ENCODE measurements at places on chromosomes 1 and 21.

GRCh38 chr1:183891158-183891856 lies 86.4 kb downstream of the RGL1 start:
- DNase-seq = no peak

DNA sequence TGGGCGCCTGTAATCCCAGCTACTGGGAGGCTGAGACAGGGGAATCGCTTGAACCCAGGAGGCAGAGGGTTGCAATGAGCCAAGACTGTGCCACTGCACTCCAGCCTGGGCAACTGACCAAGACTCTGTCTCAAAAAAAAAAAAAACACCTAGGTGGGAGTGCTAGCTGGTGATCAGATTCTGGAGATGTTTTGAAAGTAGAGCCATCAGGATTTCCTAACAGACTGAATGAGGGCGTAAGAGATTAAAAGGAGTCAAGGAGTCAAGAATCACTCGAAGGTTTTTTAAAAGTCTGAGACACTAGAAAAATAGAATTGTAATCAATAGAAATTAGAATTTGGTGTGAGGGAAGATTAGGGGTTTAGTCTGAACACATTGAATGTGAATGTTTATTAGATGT lies 73.8 kb downstream of the HSF2BP start:
- no peak for DNase-seq

DNA sequence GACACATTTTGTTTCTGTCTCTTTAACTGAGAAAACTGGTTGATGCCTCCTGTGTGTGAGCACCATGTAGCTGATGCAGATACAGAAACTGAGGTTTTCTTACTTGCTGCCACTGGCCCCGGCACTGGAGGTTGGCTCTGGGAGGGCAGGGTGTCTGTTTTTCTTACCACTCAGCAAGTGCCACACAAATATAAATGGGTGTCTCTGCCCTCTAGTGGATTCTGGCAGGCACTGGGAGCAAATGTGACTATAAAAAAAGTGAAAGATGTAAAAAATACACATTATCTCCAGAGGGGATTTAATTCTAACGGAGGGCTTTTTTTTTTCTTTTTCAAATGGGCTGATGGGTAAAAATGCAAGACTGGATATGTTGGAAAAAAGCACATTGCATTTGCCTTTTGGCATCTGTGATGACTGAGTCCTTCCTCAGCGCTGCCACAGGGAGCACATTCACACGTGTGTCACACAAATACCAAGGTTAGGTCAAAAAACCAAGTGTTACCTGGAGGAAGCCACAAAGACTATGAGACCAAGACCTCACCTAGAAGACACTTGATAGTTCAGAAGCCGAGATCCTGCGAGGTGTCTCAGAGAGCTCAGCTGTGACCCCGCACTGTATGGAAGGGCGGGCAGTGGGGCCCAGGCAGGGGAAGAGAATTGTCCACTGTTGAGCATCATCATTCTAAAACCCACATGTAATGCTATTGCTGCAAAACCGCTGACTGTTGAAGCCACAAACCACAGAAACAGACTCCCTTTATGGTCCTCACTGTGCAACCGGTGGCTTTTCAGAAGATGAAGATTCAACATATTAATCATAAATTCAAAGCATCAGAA lies 18.9 kb downstream of the PGBD2 start:
- DNase-seq = peak; percentile 53

- no peak for DNase-seq
Measured at GRCh38 chr1:119108988-119109387, 31.5 kb downstream of the WARS2 start.

GRCh38 chr1:61743716-61744580 lies 1.7 kb downstream of the PATJ start:
- DNase-seq = no peak

DNA sequence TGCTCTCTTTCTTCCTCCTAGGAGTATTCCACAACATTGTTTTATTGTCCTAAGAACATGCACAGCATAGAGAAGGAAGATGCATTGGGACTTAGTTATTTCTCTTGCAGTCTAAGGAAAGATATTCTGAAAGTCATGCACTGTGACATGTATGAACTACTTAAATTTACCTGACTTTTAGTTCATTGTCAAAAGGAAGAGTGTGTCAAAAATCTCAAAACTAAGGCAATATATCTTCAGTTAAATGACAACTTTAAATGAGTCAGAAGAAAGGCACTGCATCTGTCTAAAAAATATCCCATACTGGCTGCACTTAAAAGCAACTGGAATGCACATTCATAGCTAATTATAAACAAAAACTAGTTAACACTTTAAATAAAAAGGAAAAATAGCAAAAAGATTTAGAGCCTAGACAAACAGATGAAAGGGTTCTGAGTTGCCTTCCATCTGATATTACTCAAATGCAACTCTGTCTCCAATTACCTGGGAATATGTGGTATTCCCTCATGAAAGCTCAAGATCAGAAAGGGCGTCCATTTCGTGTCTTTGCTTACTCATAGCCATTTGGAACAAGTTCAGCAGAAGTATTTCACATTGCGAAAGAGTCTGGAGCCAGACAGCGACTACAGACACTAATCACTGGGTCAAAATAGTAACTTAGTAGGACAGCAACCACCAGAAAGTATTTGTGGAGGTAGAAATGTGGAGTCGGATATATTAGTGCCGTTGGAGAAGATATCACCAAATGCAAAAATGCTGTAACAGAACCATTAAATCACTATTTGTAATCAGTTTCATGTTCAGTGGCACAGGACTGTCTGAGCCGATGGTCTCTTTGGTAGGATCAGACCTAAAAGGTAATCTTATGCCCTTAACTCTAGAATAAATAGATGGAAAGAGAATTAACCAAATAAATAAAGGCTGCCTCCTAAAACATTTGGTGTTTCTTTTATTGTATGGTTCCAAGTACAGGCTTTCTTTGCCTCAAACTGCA lies 225.7 kb downstream of the GREM2 start:
- no peak for DNase-seq

GRCh38 chr21:30990514-30991262 lies 47.6 kb downstream of the KRTAP19-8 start:
- no peak for DNase-seq

DNA sequence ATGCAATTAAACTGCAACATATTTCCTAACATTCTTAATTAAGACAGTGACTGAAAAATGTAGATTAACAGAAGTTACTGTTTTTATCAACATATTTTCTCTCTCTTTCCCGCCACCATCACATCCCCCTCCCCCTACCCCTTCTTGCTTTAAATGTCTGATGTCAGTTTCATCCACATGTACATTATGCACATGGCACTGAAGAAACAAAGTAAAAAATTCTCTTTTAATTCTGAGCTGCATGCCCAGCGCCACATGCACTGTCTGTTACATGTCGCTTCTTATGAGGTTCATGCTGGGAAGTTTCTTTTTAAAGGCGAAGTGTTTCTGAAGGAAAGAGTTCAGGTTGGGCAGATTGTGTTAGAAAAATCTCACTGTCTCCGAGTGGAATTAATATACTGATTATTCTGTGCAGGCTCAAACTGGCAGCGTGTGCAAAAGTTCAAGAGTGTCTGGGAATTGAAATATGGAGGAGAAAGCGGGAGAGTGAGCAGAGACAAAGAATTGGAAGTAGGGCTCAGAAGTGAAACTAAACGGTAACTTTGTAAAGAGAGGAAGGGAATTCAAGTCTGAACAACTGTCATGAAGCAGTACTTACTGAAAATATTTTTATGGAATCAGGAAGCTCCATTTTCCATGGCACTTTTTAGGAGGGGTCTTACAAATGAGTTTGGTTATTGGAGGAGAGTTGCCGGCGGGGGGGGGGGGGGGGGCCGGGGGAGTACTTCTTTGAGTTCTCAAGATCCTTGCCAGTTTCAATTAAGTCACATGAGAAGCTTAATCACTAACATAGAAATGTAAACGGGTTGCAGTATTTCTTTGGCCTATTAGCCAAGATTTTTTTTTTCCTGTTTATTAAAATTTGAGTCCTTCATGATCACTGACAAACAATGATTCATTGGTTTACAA lies 217.6 kb downstream of the SDCCAG8 start:
- no peak for DNase-seq

DNA sequence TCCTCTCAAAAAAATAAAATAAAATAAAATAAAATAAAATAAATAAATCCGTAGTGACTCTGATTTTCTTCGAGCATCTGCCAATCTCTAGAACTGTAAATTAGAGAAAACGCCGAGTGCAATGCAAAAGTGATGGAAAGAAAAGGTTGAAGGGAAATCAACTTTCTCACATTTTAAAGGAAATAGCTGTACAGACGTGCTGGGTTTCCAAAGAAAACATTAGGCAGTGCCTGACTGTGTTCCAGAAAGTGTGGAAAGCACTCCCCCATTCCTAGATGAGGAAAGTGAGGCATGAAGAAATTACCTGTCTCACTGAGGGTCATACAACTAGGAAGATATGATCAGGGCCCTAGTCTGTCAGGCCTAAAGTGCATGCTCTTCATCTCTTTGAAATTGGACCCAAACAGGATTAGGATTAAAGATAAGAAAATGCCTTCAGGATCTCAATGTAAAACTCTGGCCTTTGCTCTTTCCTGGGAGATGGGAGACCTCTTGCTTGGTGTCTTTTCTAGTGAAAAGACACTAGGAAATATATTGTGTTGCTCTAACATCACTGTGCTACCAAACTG lies 1.8 kb upstream of the PTPN14 start:
- no peak for DNase-seq

- no peak for DNase-seq
Measured at GRCh38 chr1:190579552-190580193, 102.0 kb upstream of the BRINP3 start.

- no peak for DNase-seq
Measured at GRCh38 chr21:33046455-33046854, 20.7 kb downstream of the OLIG2 start.

DNA sequence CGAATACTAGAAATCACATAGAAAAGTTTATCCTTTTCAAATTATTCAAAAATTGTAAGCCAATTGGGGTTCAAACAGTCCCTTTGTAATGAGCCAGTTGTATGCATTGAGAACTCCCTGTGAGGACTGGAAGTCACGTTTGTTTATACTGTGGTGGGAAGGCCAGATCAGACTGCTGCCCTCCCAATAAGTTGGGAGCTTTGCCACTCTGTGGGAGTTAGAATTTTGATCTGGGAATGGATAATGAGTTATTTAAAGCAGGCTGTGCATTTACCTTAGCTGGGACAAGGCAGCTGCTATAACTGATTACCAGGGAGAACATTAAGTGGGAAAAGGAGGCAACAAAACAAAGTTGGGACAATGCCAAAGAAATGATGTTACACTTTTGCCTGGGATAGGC lies 178.8 kb downstream of the SDCCAG8 start:
- no peak for DNase-seq

- DNase-seq = no peak
Measured at GRCh38 chr1:83011265-83011664, 987.7 kb downstream of the TTLL7 start.

- DNase-seq = no peak
Measured at GRCh38 chr1:65247419-65248359, 61.7 kb upstream of the DNAJC6 start.

DNA sequence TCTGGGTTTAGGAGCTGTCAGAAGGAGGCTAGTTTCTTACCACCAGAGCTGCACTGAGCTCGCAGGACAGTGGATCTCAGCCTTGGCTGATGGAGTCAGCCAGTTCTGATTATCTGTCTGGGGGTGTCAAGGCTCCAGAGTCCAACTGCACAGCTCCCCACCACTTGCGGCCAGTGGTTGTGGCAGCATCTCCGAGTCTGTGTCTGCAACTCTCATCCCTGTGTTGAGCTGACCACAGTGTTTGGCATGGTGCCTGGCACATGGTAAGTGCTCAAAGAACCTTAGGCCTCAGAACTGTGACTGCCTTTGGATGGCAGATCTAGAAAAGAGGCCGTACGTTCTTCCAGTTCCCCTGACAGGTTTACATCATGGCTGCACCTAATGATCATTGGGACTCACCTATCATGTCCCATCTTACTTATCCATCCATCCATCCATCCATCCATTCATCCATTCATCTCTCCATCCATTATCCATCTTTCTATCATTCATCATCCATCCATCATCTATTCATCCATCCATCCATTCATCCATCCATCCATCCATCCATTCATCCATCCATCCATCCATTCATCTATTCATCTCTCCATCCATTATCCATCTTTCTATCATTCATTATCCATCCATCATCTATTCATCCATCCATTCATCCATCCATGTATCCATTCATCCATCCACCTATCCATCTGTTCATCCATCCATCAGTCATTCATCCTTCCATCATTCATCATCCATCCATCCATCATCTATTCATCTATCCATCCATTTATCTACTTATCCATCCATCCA lies 114.5 kb downstream of the CRYAA start:
- DNase-seq = no peak

GRCh38 chr1:246503341-246503740 lies 3.7 kb downstream of the SMYD3 start:
- DNase-seq = no peak

GRCh38 chr21:36065497-36066036 lies 4.3 kb upstream of the CBR1 start:
- no peak for DNase-seq

- DNase-seq = no peak
Measured at GRCh38 chr1:183106166-183106565, 79.9 kb upstream of the LAMC2 start.

GRCh38 chr1:211811848-211812247 lies 18.7 kb downstream of the LPGAT1 start:
- no peak for DNase-seq
